ENCODE measurements at places on chromosomes 4 and X. TPM values are rescaled to one million over a fixed set of nuclear protein-coding genes. Genes with fewer than 3 reads are reported as not detected.

TCEAL6 gene
- total RNA-seq = 2.0 TPM

GYPA gene
- not detected for total RNA-seq

DNA sequence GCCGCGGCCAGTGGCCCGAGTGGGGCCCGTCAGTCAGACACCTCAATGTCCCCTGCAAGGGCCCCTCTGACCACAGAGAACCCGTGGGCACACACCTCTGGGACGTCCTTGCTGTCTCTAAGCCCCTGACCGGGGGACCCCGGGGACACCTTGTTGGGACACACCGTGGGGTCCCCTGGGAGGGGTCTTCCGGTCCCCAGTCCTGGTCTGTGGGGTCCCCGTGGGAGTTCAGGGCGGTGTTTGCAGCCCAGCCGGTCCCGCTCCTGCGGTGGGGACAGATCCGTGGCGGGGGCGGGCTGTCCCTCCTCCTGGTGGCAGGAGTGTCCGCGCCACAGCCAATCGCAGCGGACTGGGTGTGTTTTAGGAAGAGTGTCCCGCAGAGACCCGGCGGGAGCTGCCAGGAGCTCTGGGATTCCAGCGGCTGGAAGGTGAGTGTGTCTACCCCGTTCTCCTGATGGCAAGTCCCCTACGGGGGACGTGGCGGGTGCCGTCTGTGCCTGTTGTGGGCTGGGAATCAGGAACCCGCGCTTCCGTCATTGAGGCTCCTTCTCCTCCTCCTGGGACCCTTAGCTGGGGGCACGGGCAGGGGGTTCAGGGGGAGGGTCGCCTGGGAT, 5.1 kb upstream of the PLCXD1 start:
- peak; percentile 88 for DNase-seq

ATP1B4 gene
- total RNA-seq = not detected

DNA sequence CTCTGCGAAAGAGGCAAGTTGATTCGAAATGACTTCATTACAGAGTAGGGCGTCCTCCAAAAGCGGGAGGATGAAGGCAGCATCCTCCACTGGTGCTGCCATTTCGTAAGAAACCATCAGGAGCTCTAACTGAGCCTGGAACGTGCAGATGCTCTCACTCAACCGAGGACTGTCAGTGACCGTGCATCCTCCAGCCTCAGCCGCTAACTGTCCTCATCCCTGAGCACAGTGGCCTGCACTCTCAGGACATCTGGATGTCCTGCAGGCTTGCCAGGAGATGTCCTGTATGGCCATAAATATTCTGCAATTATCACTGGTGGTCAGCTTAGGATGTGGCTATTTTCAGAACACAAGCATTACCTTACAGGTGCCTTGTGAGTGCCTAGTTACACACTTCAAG, 107.1 kb upstream of the ADRA2C start:
- no peak for DNase-seq
